ENCODE measurements at places on chromosomes 2 and 18.

DNA sequence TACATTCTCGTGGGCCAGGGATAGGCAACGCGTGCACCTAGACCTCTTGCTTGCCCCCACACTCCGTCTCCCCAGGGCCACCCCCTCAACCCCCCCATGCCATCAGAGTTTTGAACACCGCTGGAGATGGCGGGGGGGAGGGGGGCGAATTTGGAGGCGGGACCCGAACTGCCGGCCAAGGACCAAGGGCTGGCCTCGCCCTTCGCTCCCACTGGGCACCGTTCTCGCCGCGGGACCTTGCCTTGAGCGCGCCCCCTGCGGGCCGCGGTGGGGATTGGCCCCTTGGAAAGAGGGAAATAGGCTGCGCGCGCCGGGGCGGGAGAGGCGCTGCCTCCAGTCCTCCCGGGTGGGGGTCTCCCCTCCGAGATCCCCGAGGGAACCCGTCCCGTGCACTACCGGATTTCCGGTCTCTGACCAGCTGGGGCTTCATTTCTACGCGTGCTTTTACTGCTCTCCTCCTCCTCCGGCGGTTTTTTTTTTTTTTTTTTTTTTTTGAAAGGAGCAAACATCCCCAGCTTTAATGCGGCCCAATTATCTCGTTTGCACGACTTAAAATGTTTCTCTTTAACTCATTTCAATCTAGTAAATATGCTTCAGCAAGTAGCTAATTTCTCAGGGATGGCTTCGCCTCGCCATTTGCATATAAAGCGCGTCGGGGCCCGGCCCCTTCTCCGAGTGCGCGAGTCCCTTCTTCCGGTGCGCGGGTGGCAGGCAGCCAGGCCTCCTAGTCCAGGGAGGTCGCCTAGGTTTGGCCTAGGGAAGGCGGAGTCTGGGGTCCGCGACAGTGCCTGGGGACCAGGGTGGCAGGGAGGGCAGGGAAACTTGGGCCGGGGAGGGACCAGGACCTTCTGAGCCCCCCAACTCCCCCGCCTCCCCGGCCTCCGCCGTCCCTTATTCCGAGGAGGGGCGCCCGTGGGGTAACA is 10.0 kb upstream of the GBX2 start:
- H3K27ac ChIP-seq, result no peak overlapping the region
- H3K36me3 ChIP-seq, result no peaks in the 10 kb centered on the region
- DNase-seq, result no peak
- H3K4me1 ChIP-seq, result peaks cover 20% of the 10 kb centered on the region

DNA sequence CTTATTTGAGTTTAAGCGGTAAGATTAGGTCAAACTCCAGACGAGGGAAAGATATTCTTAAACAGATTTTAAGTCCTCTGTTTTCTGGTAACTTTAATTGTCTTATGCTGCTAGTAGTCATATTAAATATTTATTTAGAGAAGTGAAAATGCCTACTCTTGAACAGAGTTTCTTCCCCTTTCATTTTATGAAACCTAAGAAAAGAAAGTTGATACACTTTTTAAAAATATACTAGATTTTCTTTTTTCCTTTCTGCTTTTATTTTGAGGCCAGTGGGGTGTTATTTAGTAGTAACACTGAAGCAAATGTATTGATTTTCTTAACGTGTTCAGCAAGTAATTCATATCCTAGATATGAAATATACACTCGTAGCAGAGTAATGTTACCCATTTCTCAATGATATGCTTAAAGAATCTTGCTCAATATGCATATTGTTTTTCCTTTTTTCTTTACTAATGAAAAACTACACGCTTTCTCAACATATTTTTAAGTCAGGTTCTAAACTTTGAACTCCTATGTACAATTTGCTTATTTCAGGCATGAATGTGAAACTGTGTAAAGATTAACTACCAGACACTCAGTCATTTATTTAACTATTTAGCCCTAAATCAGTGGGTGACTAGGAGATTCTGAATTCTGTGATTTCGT is 691 bp downstream of the KYNU start:
- no peak for DNase-seq
- H3K27ac ChIP-seq, result peak overlapping the region; percentile 24
- H3K4me3 ChIP-seq, result peak overlapping the region; percentile 39
- no peaks in the 10 kb centered on the region for H3K27me3 ChIP-seq
- no peaks in the 10 kb centered on the region for H3K36me3 ChIP-seq

DNA sequence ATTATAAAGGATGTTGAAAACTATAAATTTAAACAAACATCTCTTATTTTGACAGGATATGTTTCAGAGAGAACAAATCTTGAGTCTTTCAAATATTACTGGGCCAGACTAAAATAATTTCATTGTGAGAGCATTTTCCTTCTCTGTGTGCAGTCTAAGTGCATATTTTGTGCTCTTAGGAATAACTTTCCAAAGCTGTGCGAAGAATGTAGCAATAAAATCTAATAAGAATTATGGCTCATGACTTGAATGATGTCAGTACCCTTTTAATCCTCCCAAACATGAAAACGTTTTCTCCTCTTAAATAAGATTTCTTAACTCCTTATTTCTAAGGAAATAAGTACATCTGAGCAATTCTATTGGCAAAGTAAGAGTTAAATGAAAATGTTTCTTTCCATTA is 76.2 kb upstream of the EFEMP1 start:
- H3K27ac ChIP-seq, result no peak overlapping the region
- H3K4me3 ChIP-seq, result no peak overlapping the region
- H3K27me3 ChIP-seq, result no peaks in the 10 kb centered on the region
- no peaks in the 10 kb centered on the region for H3K4me1 ChIP-seq

GRCh38 chr2:205765151-205765550 is 82.8 kb downstream of the NRP2 start:
- no peaks in the 10 kb centered on the region for H3K27me3 ChIP-seq
- no peaks in the 10 kb centered on the region for H3K36me3 ChIP-seq
- H3K4me1 ChIP-seq, result peaks cover 10% of the 10 kb centered on the region
- no peak overlapping the region for H3K27ac ChIP-seq
- no peak overlapping the region for H3K4me3 ChIP-seq

- H3K4me1 ChIP-seq, result peaks cover 29% of the 10 kb centered on the region
- DNase-seq, result no peak
- no peak overlapping the region for H3K4me3 ChIP-seq
- no peaks in the 10 kb centered on the region for H3K27me3 ChIP-seq
These were observed 79.8 kb downstream of the LONRF2 start for GRCh38 chr2:100242476-100242875.

DNA sequence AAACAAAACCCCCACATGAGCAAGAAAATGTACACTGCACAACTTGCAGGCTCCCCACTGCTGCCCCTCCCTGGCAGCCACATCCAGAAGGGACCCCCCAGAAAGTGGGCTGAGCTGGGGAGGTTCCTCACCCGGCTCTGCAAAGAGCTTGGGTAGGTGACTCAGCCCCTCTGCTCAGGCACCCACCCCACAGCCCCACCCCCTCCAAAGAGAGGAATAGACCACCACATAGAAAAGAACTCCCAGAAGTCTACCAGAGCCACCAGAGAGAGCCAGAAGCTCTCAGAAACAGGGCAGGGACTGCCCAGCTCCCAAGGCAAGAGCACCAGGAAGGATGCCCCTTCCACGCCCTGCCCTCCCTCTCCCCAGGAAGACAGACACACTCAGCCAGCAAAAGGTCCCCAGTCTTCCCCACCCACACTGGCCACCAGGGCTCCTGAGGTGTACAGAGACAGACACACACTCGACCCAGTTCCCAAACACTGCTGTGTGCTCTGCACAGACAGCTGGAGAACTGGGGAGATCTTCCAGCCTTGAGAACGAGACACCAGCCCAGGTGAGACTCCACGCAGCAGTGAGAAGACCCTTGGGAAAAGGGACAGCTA is 28.2 kb downstream of the BIN1 start:
- H3K4me3 ChIP-seq, result no peak overlapping the region
- no peaks in the 10 kb centered on the region for H3K27me3 ChIP-seq
- H3K27ac ChIP-seq, result no peak overlapping the region
- no peaks in the 10 kb centered on the region for H3K36me3 ChIP-seq
- peaks cover 47% of the 10 kb centered on the region for H3K4me1 ChIP-seq

DNA sequence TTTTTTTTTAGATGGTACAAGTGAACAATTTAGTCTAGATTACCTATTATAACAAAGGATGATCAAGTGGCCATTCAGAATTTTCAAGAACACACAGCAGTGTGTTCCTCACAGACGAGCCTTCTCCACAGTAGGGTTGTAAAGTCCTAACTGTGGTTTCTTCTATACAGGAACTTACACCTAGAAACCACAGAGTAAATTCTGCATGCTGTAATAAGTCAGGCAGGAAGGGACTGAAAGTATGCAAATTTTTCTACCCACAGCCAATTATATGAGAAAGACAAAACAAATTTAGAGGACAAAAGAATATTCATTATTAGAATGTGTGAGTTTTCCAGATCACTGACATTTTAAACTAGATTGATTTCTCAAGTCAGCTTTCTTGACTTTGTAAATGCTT is 99.5 kb downstream of the RBMS1 start:
- peak overlapping the region; percentile 58 for H3K27ac ChIP-seq
- H3K27me3 ChIP-seq, result no peaks in the 10 kb centered on the region
- H3K4me1 ChIP-seq, result peaks cover 100% of the 10 kb centered on the region
- no peak for DNase-seq
- no peaks in the 10 kb centered on the region for H3K36me3 ChIP-seq

GRCh38 chr2:120940319-120940696 is 204.6 kb downstream of the GLI2 start:
- H3K27ac ChIP-seq, result no peak overlapping the region
- H3K27me3 ChIP-seq, result no peaks in the 10 kb centered on the region
- H3K4me1 ChIP-seq, result no peaks in the 10 kb centered on the region
- DNase-seq, result no peak
- no peak overlapping the region for H3K4me3 ChIP-seq

- no peaks in the 10 kb centered on the region for H3K27me3 ChIP-seq
- H3K27ac ChIP-seq, result peak overlapping the region; percentile 46
- no peak overlapping the region for H3K4me3 ChIP-seq
- no peak for DNase-seq
- H3K4me1 ChIP-seq, result peaks cover 77% of the 10 kb centered on the region
These were observed 7.0 kb downstream of the SLC35F6 start for GRCh38 chr2:26770986-26771586.

DNA sequence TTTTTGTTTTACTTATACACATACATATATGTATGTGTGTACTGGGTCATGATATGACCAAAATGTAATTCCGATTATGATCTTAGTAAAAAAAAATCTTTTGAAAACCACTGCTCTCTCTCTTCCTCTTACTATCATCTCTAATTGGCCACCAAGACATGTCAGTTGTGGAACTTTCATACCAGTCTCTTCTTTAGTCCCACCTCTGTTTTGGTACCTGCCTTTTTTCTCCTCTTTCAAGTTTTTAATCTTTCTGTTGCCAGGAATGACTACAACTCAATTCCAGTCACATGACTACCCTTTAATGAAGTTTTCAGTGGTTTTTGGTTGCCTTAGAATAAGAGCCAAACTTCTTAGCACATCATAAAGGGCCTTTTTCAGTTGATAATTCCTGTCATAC is 17.1 kb downstream of the RBM44 start:
- no peak overlapping the region for H3K27ac ChIP-seq
- DNase-seq, result no peak
- no peaks in the 10 kb centered on the region for H3K4me1 ChIP-seq

DNA sequence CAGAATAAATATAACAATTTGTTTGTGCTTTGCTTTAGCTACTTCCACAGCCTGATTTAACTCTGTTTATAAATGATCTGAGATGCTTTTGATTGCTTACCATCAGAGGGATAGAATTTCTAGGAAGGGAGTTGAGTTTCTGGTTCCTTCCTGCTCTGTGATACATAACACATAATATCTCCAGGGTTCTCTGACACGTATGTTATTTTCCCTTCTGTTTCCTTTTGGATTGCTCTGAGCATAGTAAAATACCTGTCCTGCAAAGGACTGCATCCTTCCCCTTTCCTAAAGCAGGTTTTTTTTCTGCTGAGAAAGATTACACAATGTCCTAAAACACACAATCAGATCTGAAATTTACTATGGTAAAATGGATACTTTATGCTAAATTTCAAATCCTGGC is 76.1 kb downstream of the CABYR start:
- no peaks in the 10 kb centered on the region for H3K36me3 ChIP-seq
- H3K27ac ChIP-seq, result no peak overlapping the region
- no peak overlapping the region for H3K4me3 ChIP-seq
- H3K27me3 ChIP-seq, result no peaks in the 10 kb centered on the region

DNA sequence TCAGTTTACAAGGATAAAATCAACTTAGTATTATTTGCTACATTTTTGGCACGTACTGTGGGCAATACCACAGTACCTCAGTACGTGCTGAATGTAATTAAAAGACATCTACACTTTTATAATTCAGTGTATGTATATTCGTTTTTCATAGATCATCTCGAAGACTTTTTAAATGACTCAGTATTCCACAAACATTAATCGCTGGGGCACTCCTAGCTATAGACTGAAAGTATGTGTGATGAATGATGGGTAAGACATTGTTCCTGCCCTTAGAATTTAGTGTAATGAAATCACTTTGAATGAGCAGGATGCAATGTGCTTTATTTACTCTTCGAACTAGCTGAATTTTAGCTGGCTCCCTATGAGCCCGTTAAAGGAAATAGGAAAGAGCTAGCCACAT is 245.6 kb upstream of the RASGRP3 start:
- H3K36me3 ChIP-seq, result no peaks in the 10 kb centered on the region
- H3K27ac ChIP-seq, result no peak overlapping the region
- H3K27me3 ChIP-seq, result no peaks in the 10 kb centered on the region
- no peaks in the 10 kb centered on the region for H3K4me1 ChIP-seq
- no peak overlapping the region for H3K4me3 ChIP-seq

DNA sequence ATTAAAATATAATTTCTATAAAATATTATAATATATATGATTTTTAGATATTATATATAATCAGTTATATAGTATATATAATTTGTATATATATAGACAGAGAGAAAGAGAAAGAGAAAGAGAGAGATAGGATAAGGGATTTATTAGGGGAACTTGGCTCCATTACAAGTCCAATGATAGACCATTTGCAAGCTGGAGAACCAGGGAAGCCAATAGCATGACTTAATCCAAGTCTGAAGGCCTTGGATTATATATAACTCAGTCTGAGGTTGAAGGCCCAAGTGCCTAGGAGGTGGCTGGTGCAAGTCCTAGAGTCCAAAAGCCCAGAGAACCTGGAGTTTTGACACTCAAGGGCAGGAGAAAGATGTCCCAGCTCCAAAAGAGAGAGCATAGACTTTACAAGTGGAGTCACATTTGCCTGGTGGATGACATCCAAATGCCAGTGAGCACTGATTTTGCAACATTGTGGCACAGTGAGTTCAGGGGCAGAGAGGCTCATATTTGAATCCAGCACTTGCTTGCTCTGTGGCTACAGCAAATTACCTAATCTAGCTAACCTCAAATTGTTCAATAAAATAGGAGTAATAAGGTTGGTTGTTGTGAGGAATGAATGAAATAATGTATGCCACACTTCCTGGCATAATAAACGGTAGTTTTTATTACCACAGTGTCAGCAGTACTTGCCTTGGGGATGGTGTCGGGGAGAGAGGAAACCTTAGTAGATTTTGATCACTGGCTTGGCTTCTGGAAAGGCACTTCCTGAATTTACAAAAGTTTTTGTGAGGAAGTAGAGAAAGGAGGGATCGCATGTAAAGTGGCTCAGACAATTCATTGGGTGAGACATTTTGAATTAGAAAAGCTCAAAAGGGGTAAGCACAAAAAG is 69.6 kb upstream of the CD28 start:
- no peaks in the 10 kb centered on the region for H3K36me3 ChIP-seq
- peaks cover 15% of the 10 kb centered on the region for H3K4me1 ChIP-seq
- no peaks in the 10 kb centered on the region for H3K27me3 ChIP-seq
- H3K27ac ChIP-seq, result no peak overlapping the region
